ENCODE measurements at places on chromosomes 2 and 18. TPM values are rescaled to one million over a fixed set of nuclear protein-coding genes. Genes with fewer than 3 reads are reported as not detected.

- no peak overlapping the region for H3K27ac ChIP-seq
- H3K27me3 ChIP-seq = no peaks in the 10 kb centered on the region
- H3K4me1 ChIP-seq = no peaks in the 10 kb centered on the region
- H3K4me3 ChIP-seq = no peak overlapping the region
- no peak for DNase-seq
- H3K36me3 ChIP-seq = no peaks in the 10 kb centered on the region
Measured at GRCh38 chr2:106701203-106702022, 184.6 kb downstream of the ST6GAL2 start.

DNA sequence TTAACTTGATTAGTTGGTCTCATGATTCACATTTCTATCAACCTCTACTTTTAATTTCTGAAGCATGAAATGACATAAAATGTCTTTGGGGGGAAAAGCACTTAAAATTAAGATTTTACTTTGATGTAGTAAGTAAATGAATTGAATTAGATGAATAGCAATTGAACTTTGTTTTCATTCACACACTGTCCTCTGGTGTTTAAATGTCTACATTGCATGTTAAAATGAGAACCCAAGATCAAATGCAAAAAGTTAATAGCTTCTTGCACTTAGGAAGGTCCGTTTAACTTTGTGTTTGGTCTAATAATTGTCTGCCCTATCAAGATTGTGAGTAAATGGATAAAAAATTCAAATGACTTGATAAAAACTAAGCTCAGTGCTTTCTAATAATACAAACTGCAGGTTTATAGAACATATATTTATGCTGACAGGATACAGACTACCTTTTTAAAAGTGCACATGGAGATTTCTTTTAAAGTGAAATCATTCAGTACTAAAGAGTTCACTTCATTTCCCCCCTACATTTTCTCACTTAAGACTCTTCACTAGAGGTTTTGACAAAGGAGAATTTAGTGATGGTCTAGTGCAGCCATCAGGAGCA, 156.2 kb upstream of the NABP1 start:
- DNase-seq = peak; percentile 64
- H3K27ac ChIP-seq = no peak overlapping the region
- H3K36me3 ChIP-seq = no peaks in the 10 kb centered on the region

DNA sequence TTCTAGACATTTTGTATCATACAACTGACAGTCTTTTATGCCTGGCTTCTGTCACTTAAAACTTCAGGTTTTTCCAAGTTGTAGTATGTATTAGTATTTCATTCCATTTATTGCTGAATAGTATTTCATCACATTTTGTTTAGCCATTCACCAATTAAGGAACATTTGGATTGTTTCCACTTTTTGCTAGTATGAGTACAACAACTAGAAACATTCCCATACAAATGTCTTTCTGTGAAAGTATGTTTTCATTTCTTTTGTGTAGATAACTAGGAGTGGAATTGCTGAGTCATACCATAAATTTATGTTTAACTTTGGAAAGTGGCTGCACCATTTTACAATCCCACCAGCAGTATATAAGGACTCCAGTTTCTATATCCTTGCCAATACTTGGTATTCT, 135.9 kb downstream of the ATAD2B start:
- H3K4me3 ChIP-seq = no peak overlapping the region
- peak overlapping the region; percentile 49 for H3K27ac ChIP-seq
- peaks cover 8% of the 10 kb centered on the region for H3K4me1 ChIP-seq
- H3K36me3 ChIP-seq = no peaks in the 10 kb centered on the region

GRCh38 chr18:63138436-63139340, 180.9 kb downstream of the BCL2 start:
- H3K4me3 ChIP-seq = no peak overlapping the region
- peaks cover 2% of the 10 kb centered on the region for H3K27me3 ChIP-seq
- no peaks in the 10 kb centered on the region for H3K36me3 ChIP-seq
- no peak overlapping the region for H3K27ac ChIP-seq

DNA sequence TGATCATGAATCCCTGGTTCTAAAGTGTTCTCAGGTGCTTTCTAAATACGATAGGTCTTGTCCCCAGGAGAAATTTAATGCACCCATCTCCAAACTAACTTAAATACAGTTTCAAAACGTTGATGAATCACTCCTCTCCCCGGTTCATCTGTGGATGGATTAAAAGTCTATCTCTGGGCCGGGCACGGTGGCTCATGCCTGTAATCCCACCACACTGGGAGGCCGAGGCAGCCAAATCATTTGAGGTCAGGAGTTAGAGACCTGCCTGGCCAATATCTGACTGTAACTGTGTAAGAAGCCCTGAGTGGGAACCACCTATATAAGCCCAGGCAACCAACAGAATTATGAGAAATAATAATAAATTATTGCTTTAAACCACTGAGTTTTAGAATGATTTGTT, 78.7 kb downstream of the LONRF2 start:
- no peaks in the 10 kb centered on the region for H3K36me3 ChIP-seq
- no peak overlapping the region for H3K27ac ChIP-seq
- peaks cover 3% of the 10 kb centered on the region for H3K27me3 ChIP-seq
- no peak overlapping the region for H3K4me3 ChIP-seq
- DNase-seq = no peak
- no peaks in the 10 kb centered on the region for H3K4me1 ChIP-seq

- H3K4me3 ChIP-seq = no peak overlapping the region
- H3K36me3 ChIP-seq = no peaks in the 10 kb centered on the region
- no peak overlapping the region for H3K27ac ChIP-seq
- DNase-seq = no peak
- H3K27me3 ChIP-seq = peaks cover 13% of the 10 kb centered on the region
- H3K4me1 ChIP-seq = no peaks in the 10 kb centered on the region
Measured at GRCh38 chr2:10256031-10256514, 46.6 kb upstream of the HPCAL1 start.

DNA sequence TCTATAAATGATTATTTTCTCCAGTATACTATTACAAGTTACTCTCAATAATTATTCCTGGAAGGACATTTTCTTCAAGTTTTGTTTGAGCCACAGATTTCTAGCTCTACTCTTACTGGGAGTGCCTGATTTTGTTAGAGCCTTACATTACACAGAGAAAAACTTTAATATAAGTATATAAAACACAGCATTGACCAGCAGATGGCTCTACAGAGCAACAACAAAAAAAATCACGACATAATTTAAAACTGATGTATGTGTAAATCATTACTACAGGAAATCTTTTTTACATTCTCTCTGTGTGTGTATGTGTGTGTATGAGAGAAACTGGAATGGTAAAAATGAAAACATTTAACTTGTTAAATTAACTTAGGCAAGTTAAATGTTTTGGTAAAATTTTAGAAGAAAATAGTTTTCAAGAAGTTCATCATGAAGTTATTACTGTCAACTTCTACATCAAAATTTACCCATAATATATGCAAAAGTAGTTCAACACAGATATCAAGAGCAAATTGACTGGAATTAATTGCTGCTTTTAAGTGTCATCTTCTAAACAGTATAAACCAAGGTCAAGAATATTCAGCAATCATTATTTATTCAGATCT, 103.3 kb downstream of the MDH1 start:
- peak; percentile 36 for DNase-seq
- H3K27me3 ChIP-seq = no peaks in the 10 kb centered on the region
- no peak overlapping the region for H3K4me3 ChIP-seq
- no peak overlapping the region for H3K27ac ChIP-seq
- no peaks in the 10 kb centered on the region for H3K36me3 ChIP-seq

DNA sequence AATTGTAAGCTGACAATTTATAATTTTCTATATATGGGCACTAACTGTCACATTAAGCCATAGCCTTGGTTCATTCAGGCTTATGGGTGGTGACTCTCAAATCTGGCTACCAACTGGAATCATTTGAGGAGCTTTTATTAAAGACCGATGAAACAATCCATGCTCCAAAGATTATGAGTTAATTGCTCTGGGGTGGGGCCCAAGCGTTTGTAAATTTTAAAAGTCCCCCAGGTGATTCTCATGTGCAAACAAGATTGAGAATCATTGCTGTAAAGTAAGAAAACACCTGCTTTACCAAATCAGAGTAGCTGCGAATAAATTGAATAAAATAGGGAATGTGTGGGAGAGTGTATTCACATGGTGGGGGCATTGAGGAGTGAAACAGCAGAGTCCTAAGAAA, 76.1 kb upstream of the RAB27B start:
- no peaks in the 10 kb centered on the region for H3K36me3 ChIP-seq
- no peak overlapping the region for H3K4me3 ChIP-seq
- no peak overlapping the region for H3K27ac ChIP-seq
- H3K27me3 ChIP-seq = no peaks in the 10 kb centered on the region
- H3K4me1 ChIP-seq = no peaks in the 10 kb centered on the region

DNA sequence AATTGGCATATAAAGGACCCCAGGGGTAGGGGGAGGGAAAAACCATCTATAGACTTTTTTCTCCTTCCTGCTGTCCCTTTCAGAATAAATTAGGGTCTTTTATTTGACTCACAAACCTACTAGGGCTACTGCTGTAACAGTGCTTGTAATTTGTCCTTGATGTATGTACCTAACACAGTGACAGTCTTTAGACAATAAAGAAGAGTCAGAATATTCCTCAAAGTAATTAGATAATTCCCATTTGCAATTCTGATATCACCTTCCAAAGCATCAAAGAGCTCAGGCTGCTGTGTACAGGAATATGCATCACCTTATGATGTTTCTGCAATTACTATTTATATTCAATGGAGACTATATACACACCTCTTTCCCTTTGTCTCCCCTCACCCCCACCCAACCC, 161.7 kb downstream of the MREG start:
- DNase-seq = no peak
- no peak overlapping the region for H3K4me3 ChIP-seq
- H3K4me1 ChIP-seq = peaks cover 4% of the 10 kb centered on the region
- H3K27ac ChIP-seq = no peak overlapping the region
- H3K36me3 ChIP-seq = no peaks in the 10 kb centered on the region
- no peaks in the 10 kb centered on the region for H3K27me3 ChIP-seq

DNA sequence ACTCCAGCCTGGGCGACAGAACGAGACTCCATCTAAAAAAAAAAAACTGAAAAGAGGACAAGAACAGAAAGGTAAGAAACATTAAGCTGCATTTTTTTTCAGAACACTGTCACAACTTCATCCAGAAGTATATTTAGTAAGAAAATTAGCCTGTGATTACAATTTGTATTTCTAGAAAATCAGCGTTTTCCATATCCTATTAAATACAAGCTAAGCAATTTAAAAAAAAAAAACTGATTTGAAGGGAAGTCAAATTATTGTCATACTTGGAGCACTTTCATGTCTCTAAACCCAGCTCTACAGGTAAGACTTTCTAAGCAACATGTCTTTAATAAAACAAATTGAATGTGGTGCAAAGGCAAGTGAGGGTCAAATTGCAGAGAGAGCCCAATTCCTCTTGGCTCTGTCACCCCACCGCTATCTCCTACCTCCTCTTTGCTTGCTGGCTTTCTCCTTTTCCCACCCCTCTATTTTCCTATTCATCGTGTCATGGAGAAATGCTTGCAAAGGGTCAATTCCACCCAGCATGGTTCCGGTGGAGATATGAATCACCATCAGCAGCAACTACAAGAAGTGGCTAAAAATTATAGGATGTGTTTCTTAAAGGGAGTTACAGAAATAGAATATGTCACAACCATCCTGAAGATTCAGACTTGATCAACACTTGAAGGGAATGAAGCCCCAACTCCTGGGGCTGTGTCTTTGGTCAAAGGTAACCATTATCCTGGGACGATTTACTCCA, 68.4 kb upstream of the BCL11A start:
- DNase-seq = no peak
- H3K4me1 ChIP-seq = no peaks in the 10 kb centered on the region
- H3K27ac ChIP-seq = no peak overlapping the region
- H3K36me3 ChIP-seq = no peaks in the 10 kb centered on the region
- H3K4me3 ChIP-seq = no peak overlapping the region

GRCh38 chr2:23838581-23838980, 88.3 kb downstream of the ATAD2B start:
- H3K27ac ChIP-seq = no peak overlapping the region
- H3K4me3 ChIP-seq = no peak overlapping the region
- DNase-seq = no peak

DNA sequence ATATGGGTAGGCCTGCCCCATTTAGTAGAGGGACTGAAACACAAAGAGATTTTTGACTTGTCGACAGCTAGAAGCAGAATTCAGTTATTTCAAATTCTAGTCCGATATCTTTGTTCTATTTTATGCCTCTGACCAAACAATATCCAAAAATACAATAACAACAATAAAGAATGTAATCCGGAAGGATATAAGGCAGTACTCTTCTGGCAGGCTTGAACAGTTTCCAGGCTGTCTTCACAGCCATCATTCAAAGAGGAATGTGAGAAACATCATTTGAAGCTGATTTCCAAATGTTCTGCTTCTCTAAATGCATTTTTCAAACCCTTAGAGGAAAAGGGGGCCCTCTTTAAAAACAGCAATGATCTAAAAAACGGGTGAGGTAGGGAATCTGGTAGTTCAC, 36.7 kb upstream of the SPTBN1 start:
- no peaks in the 10 kb centered on the region for H3K36me3 ChIP-seq
- H3K4me3 ChIP-seq = no peak overlapping the region
- H3K27ac ChIP-seq = no peak overlapping the region
- H3K27me3 ChIP-seq = no peaks in the 10 kb centered on the region
- no peak for DNase-seq

DNA sequence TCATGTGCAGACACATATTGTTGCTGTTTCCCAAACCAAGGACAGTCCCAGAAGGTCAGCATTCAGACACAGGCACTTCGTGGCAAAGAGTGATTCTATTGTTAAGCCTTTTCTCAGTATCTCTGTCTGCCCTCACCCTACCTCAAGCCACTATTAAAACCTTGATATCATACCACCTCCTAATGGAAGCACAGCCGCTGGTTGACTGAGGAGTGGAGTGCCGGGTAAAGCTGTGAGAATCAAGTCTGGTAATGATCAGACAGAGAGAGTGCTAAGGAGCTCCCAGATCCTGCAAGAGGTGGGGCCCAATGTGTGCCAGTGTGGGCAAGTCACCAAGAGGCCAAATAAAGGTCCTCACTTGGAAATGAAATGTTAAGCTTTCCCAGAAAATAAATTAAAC, 819.5 kb downstream of the BCL11A start:
- H3K27me3 ChIP-seq = no peaks in the 10 kb centered on the region
- no peak overlapping the region for H3K4me3 ChIP-seq
- DNase-seq = no peak

CD8B gene
- total RNA-seq = not detected

SNED1 gene
- total RNA-seq = 39.5 TPM

SLC8A1 gene
- total RNA-seq = 109 TPM

HRH4 gene
- total RNA-seq = under 0.01 TPM

TEKT4 gene
- total RNA-seq = not detected

PTGR3 gene
- total RNA-seq = 6.8 TPM

DCDC2C gene
- not detected for total RNA-seq

KCMF1 gene
- total RNA-seq = 61.8 TPM

FAM237A gene
- total RNA-seq = not detected

MAB21L4 gene
- not detected for total RNA-seq

GKN2 gene
- not detected for total RNA-seq

SETBP1 gene
- total RNA-seq = 4.9 TPM

All from fibroblast of lung (primary cell).